ENCODE measurements at places on chromosomes 11 and 22.

- no peak for DNase-seq
Measured at GRCh38 chr11:116917632-116918031, 80.2 kb upstream of the APOA1 start.

- DNase-seq: no peak
Measured at GRCh38 chr11:63012839-63013238, 2.8 kb downstream of the SLC22A8 start.

- DNase-seq: no peak
Measured at GRCh38 chr11:44571871-44572270, 6.4 kb downstream of the CD82 start.

DNA sequence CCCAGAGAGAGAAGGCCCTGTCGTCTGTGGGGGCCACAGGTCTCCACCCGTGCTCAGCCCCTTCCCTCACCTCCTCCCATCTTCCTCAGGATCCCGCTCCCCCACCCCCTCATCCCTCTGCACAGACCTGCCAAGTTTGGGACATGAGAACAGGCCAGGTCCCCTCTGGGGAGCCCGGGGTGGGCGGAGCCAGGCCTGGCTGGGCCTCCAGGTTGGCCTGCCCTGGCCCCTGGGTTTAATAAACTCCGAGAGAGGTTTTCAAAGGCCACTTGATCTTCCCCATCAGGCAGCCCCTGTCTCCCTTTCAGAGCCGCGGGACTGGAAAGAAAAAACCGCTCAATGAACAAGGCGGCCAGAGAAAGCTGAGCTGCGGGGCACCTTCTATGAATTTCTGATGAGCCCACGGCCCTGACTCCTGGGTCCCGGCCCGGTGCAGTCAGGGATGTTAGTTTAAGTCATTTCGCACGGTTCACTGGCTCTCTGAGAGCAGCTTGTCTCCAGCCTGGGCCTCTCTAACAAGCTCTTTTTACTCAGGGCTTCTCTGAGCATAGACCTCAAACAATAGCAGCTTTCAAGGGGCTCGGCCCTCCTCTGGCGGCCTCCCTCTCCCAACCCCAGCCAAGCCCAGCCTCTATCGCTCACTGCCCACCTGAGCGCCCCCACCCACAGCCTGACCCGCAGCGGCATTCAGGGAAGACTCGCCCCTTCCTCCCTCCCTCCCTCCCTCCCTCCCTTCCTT is 64.8 kb downstream of the RPUSD4 start:
- DNase-seq: no peak

Measured in iPS DF 19.7 (cell line).